ENCODE measurements at places on chromosomes 7 and 10. TPM values are rescaled to one million over a fixed set of nuclear protein-coding genes. Genes with fewer than 3 reads are reported as not detected.
A peak's percentile ranks its signal among the peaks of the same experiment; 100 is the strongest.

DNA sequence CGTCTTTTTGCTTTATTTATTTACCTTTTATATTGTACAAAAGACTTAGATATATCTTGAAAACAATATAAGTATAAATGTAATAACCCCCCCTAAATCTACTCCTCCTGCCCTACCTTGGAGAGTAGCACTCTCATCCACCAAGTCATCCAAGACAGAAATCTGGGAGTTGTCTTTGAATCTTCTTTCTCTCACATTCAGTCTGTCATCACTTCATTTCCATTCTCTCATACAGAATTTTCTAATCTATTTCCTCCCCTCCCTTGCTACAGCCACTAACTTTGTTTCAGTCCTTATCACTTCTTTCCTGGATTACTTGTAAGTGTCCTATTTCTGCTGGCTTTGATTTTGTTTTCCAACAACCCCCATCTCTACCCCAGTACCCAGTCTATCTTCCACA, 170.6 kb downstream of the SEMA3D start:
- DNase-seq = no peak

Gene AS3MT
- 0.86 TPM for total RNA-seq

- DNase-seq = no peak
These were observed 88.5 kb downstream of the CREM start for GRCh38 chr10:35215107-35215506.

GRCh38 chr7:48154792-48155413, 16.4 kb upstream of the ABCA13 start:
- DNase-seq = peak; percentile 20

Gene CCDC3
- 11.7 TPM for total RNA-seq

- DNase-seq = peak; percentile 45
These were observed 46.2 kb downstream of the CELF2 start for GRCh38 chr10:11063856-11064255.

DNA sequence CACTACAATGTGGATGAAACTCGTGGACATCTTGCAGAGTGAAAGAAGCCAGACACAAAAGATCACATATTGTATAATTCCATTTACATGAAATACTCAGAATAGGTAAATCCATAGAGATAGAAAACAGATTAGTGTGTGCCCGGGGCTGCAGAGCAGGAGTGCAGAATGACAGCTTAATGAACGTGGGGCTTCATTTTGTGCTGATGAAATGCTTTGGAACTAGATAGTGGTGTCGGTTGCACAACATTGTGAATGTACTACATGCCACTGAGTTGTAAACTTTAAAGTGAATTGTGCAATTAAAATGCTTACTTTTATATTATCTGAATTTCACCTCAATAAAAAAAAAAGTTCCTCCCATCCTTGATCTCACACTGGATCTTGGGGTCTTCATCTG, 31.8 kb upstream of the CARD11 start:
- no peak for DNase-seq

Gene RBAK
- total RNA-seq = 19.9 TPM

GRCh38 chr7:67406976-67407375, 410.3 kb downstream of the TYW1 start:
- DNase-seq = peak; percentile 85

Gene MLXIPL
- 1.3 TPM for total RNA-seq

DNA sequence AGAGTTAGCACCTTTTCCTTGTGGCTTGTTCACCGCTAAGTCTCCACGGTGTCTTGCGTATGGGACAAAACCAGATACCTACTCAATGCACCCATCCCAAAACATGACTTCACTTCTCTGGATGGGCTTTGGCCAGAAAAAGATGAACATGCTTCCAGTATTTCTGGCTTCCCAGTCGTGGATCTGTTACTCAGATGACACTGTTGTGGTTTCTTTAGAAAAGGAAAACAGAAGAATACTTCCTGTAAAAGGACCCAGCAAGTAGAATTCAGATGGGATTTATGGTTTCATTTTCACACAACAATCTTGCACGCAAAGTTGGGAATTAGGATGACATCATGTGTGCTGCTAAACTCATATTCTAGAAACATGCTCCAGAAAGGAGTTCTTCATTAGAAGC, 216.7 kb downstream of the ADAM12 start:
- no peak for DNase-seq

DNA sequence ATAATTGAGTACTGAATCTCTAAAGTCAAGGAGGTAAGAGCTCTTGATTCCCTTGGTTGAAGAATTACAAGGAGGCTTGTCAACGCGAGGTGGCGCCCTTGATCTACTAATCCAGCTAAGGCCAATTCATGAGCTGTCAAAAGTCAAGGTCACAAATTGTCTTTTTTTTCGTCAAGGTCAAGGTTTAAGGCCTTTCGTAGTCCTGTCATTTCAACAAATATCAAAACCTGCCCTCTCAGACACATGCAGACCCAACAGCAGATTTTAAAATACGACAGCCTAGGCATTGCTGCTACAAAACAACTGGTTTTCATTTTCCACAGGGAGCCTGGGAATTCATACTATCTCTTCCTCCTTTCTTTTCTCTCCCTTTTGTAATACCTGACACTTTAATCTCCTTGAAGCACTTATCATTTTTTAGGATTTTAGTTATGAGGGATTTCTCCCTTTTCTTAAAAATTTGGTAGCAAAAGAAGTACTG, 3.6 kb downstream of the HOXA13 start:
- DNase-seq = peak; percentile 83

DNA sequence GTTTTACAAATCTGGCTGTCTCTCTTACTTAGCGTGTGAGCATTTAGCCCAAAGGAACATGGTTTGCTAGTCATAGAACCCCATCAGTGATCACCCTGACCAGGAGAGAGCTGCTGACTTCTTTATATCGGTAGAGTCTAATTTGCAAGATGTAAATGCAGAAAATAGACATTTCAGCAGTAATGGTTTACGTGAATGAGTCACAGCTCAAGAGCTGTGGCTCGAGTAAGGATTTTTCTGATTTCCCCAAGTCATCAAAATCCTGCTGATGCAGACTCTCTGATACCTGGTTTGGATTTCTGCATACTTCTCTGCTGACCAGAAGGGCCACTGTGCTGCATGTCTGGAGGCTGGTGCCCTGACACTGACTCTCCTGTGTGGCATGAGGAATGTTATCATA, 25.7 kb downstream of the NUB1 start:
- no peak for DNase-seq

DNA sequence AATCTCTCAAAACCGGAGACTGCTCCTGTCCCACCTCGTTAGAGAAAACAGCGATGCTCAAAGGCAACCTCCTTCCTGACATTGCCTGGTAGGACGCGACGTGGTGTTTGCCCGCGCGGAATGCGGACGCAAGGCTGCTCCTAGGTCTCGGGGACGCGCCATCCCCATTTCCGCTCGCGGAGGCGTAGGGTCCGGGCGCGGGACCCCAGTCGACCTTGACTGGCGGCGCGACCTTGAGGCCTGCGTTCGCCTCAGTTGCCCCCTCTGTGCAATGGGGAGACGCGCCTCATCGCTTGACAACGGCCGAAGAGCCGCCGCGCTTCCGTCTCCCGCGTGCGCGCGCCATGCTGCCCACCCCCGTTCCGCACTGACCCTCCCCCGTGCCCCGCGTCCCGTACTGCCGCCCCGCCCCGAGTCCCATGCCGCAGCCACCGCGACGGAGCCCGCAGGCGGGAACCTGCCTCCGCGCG, 412 bp upstream of the PPIA start:
- no peak for DNase-seq

DNA sequence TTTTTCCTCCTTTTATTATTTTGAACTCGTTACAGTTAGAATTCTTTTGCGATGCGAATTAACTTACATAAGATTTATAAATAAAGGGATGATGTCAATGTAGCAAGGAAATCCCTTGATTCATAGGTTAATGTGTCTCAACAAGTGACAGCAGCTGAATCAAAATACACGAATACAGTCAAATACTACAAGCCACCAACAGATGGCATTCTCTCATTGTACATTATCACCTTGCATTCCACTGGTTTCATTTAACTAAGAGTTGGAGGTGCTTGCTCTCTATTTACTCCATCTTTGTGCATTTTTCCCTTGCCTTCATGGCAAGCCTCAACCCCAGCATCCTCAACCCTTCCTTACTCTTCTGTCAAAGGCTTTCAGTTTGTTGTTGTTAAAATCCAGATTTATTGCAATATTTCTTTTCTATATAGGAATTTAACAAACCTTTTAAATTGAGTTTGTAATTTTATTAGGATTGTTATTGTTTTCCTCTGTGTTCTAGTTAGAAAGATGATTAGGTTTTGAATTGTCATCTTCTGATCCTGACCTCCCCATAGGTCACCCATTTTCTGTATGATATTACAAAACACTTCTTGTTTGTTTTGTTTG, 78.3 kb downstream of the SLC25A40 start:
- DNase-seq = peak; percentile 68

GRCh38 chr10:34016576-34016975, 682.1 kb upstream of the NRP1 start:
- no peak for DNase-seq

Gene TLX1
- not detected for total RNA-seq

Gene GPR158
- total RNA-seq = 0.97 TPM

GRCh38 chr10:12854988-12855387, 146.5 kb downstream of the CCDC3 start:
- no peak for DNase-seq

Gene RAB18
- 74.2 TPM for total RNA-seq

GRCh38 chr7:43469051-43469450, 113.9 kb upstream of the STK17A start:
- DNase-seq = no peak

DNA sequence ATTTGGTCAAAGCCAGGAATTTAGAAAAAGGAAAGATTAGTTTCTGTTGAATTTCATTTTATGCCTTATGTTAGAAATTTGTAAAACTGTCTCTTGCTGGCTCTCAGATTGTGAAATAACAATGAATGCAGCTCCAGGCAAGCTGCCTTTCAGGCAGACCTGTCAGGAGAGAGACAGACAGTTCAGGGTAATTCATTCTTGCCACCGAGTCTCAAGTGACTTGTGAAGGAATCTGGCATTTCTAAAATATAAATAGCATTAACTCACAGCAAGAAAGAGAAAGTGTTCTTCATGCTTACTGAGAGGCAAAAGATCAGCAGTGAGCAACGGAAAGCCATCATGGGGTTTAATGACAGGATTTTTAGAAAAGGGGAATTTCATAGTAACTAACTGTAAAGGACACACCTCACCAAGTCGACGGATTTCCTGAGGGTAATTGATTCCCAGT, 442.3 kb upstream of the AKR1E2 start:
- no peak for DNase-seq

Gene CYP2W1
- total RNA-seq = not detected

Data from lung (tissue), 17 donors.